ENCODE measurements at places on chromosomes 4 and X.

DNA sequence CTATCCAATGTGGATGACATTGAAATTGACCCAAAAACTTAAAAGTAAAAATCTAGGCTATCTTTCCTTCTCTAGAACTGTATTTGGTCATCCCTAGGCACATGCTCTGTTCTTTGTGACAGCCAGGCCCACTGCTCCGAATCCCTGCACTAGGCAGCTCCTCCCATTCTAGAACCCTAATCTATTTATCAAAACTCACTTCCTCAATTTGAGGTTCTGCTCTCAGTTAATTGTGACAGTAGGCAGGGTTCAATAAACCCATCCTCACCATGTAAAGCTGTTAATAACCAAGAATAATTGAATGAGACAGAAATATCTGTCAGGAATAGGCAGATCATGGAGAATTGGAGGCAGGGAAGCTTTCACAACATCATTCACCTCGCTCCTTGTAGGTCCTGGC is 51.9 kb upstream of the IRF2 start:
- no peak for DNase-seq

GRCh38 chr4:127759228-127759820 is 22.8 kb upstream of the HSPA4L start:
- no peak for DNase-seq

DNA sequence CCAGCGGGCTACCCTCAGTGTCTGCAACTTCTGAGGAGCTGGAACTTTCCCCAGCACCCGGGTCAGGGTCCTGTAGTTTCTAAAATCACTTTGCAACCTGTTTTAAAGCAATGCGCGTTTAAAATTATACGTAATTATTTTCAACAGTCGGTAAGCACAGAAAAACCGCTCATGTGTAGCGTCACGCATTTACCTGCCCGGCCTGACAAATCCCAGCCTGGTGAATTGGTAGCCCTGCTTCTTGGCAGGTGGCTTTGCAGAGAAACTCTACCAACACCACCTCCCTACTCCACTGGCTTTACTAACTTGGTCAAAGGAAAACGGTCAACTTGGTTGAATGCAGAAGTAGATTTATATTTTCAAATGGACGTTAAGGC is 640 bp downstream of the BANK1 start:
- no peak for DNase-seq

DNA sequence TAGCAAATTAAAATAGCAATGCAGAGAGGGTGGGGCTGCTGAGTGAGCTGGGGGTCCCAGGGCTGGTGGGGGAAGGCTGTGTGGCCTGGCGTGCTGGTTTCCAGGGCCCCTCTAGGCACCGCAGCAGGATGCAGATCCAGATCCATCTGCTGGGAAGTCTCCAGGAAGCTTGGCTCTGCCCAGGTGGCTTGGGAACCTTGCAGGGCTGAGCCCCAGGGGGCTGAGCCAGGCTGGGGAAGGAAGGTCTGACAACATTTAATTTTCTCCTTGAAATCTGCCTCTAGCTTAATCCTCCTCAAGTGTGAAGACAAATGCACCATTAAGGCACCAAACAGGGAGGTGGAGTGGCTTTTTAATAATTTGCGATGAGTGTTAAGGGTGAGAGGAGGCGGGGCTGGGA is 31.7 kb downstream of the SORCS2 start:
- DNase-seq: no peak

DNA sequence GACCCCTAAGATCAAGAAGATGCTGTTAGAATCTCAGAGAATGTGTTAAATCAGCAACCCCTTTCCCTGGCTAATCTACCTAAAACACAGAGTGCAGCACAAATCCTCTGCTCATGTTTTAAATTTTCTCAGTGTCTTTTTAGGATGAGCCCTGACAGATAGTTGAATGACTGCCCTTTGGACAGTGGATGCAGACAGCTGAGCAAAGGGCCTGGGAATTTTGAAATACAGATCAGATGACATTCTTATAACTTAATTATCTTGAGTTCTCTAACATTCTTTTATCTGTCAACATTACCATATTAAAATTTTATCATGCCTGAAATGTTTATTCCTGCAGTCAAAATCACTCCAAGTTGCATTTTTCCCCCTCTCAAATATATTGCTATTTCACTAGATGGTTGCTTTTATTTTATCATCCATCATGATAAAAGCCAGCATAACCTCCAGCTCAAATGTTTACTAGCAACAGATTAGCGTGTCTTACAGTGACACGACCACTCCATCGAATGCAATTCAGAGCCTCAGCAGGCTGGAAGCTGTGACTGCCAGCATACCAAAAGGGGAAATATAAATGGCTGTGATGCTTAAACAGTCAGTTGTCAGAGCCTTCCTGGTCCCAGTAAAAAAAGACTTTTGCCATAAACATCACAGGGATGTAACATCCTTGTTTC is 22.8 kb upstream of the ARHGAP24 start:
- DNase-seq: no peak

DNA sequence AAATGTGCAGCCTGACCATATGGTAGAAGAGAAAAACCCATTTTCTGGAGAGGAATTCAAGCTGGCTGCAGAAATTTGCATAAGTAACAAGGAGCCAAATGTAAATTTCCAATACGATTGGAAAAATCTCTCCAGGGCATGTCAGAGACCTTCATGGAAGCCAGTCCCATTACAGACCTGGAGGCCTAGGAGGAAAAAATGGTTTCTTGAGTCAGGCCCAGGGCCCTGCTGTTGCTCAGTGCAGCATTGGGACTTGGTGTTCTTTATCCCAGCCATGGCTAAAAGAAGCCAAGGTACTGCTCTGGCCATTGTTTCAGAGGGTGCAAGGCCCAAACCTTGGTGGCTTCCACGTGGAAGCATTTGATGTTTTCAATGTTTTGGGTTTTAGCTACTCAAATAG is 70.6 kb downstream of the MAGEC2 start:
- no peak for DNase-seq

DNA sequence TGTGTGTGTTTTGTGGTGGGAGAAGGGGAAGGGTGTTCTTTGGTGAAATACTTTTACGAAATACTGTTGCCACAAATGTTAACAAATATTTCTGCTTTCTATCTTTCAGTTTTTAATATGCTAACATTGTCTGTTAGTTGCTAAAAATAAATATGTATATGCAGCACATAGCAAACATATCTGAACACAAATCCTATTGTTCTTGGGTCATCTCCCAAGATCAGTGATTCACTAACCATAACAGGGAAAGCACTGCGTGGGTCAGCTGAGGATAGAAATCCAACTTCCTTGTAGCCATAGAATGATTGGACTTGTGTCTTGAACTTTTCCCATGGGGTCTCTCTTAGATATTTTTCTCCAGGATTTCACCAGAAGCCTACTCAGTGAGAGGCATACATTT is 250.3 kb upstream of the FAM47A start:
- DNase-seq: no peak

DNA sequence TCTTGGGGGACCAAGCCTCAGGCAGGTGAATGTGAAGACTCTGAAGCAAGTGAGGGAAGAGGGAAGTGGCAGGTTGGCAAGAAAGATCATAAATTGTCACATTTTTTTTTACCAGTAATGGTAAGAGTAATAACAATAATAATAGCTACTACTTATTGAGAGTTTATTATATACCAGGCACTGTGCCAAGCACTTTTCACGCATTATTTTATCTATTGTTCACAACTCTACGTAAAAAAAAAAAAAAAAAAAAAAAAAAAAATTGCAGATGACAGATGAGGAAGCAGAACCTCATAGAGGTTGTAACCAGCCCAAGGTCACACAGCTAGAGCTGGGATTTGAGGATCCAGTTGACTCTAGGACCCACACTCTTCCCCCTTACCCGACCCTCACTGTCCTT is 40.9 kb downstream of the TSC22D3 start:
- no peak for DNase-seq

- DNase-seq: no peak
Measured at GRCh38 chrX:132954323-132954722, 4.1 kb downstream of the HS6ST2 start.

- DNase-seq: no peak
Measured at GRCh38 chr4:113741956-113742355, 19.6 kb downstream of the CAMK2D start.

GRCh38 chr4:150934022-150934421 is 81.1 kb downstream of the LRBA start:
- DNase-seq: no peak

DNA sequence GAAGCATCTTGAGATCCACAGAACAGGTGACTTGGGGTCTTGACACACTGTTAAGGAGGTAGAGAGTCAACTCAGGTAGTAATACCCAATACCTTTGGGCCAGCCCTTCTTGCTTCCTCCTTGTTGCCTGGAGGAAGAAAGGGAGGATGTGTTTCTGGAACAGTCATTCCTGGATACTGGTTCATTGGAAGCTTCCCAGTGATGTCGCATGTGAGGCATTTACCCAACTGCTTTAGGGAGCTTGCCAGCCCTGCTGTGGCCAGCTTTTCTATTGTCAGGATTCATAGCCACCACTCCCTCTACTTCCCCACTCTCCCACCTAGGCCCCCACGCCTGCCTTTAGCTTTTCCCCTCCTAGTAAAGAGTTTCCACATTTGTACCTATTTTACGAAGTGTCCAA is 310.3 kb upstream of the PRPS2 start:
- no peak for DNase-seq

- no peak for DNase-seq
Measured at GRCh38 chr4:17599826-17600225, 14.6 kb upstream of the MED28 start.

Measured in bone marrow (tissue), 2 donors.